ENCODE measurements at places on chromosomes 3 and 15.

- no peak for DNase-seq
Observed at GRCh38 chr15:31031471-31032067, 40.1 kb upstream of the MTMR10 start.

GRCh38 chr15:91243826-91244225 is 143.8 kb downstream of the SV2B start:
- no peak for DNase-seq

GRCh38 chr15:100099976-100100375 is 241.8 kb downstream of the ADAMTS17 start:
- no peak for DNase-seq

- no peak for DNase-seq
Observed at GRCh38 chr3:44961888-44962287, 14.1 kb downstream of the ZDHHC3 start.

- DNase-seq, result no peak
Observed at GRCh38 chr3:127356381-127356780, 68.5 kb upstream of the PRR20G start.

- DNase-seq, result no peak
Observed at GRCh38 chr3:168820810-168821415, 725.2 kb upstream of the GOLIM4 start.

GRCh38 chr3:184582646-184583577 is 21.3 kb downstream of the EPHB3 start:
- no peak for DNase-seq

GRCh38 chr3:44227632-44228031 is 14.1 kb upstream of the TOPAZ1 start:
- no peak for DNase-seq

DNA sequence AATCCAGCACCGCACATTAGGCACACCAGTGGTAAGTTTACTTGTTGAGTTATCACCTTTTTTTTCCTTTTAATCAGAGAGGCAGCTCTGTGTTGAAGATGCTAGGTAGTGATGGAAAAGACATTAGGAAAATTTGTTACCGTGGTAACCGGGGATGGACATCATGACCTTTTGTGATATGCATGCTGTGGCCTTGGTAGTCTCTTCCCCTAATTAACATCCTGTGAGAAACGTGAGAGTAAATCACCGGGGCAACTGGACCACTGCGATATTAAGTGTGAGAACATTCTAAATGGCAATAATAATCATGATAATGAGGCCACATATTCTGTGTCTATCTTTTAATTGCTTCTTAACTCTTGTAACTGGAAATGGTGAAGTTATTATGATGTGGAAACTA is 362.0 kb downstream of the CACNA2D3 start:
- no peak for DNase-seq

DNA sequence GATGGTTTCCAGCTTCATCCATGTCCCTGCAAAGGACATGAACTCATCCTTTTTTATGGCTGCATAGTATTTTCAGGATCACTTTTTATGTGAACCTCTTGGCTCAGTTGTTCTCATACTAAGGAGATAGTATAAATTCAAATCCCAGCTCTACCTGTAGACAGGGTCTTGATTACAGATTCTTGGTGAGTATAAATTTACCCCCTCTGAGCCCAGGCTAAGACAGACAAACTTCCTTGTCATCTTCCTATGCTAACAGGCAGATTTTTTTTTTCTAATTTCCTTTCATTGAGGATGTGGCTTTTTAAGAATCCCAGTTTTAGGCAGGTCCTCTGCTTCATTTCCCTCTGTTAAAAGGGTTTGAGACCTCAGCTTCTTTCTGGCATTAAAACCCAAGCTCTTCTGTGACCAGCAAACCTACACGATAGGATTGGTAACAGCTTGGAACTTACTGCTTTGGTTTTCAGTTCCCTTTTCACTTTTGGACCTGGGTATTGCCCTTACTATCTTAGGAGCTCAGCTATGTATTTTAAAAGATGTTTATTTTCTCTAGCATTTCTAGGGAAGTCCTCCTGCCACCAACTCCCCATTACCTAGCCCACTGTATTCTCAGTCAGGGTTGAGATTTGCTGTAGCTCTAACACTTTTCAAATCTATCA is 72.5 kb downstream of the VPS8 start:
- no peak for DNase-seq

GRCh38 chr15:88680241-88681001 is 41.6 kb downstream of the ISG20 start:
- no peak for DNase-seq

DNA sequence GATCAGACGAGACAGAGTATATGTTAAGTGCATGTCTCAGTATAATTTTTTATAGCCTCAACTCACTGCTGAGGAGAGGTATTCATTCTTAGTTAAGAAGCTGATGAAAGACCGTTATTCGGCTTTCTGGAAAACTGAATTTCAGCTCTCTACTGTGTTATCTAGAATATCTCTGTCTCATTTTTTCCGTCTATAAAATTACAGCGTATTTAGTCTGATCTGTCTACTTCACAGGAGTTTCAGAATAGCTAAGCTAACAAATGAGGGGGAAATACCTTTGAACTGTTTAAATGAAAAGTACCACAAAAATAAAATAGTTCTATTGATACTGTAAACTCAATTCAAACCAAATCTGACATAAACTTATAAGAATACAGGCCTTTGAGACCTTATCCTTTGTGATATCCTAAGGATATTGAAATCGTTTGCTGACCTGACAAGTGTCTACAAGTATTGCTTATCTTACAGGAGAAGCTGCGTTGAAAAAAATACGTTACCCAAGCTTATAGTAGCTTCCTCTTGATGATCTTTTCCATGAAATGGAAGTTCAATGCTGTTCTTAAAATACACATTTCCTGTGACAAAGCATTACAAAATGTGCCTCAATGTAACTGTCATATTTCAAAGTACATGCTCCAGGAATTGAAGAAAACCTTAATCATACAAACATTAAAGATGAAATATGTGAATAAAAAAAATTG is 104.6 kb downstream of the IL1RAP start:
- no peak for DNase-seq

- DNase-seq, result no peak
Observed at GRCh38 chr3:126751611-126752302, 47.7 kb downstream of the CHCHD6 start.

DNA sequence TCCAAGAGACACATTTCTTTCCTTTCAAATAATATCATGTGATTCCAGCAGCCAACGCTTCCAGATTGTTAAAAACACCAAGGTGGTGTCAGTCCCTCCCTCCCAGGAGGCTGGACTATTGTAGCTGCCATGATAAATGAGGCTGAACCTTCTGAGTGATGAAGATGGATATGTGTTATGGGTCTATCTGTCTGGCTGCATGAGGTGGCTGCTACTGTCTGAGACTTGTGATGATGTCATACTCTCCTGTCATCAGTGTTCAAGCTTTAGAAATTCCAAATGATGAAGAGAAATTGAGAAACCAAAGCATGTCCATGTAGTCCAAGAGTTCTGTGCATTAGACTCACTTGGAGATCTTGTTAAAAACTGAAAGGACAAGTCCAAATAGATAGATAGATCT is 683.0 kb downstream of the NTRK3 start:
- no peak for DNase-seq

- no peak for DNase-seq
Observed at GRCh38 chr3:89467898-89468363, 360.5 kb downstream of the EPHA3 start.

DNA sequence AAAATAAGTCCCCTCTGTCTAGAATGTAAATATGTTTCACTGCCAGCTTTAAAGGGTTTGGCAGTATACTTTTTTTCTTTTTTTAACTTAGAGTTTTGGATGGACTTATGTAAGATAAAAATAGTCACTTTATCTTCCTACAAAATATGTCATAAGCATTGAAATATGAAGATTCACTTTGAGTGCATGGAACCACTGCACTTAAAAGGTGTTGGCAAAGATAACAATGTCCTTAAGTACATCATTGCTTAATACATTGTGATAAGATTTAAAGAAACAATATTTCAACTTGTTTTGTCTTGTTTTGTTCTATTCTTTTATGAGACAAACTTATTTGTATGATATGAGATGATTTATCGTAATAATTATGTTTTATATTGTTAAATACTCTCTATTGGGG is 66.3 kb upstream of the NAALADL2 start:
- DNase-seq, result no peak

Measured in activated T-helper 9 cell treated with anti-CD3 and anti-CD28 coated beads, Interleukin-2, amount 50 U/mL, for 16 hours (primary cell).